ENCODE measurements at places on chromosomes 6 and 20. TPM values are rescaled to one million over a fixed set of nuclear protein-coding genes. Genes with fewer than 3 reads are reported as not detected.

CNR1 gene
- 0.66 TPM for total RNA-seq

GTF3C6 gene
- 102 TPM for total RNA-seq

PRR18 gene
- not detected for total RNA-seq

FILIP1 gene
- total RNA-seq, result 173 TPM

PBOV1 gene
- total RNA-seq, result not detected

HLA-DRB5 gene
- 14.3 TPM for total RNA-seq

THBS2 gene
- 6.9 TPM for total RNA-seq

ADGRG6 gene
- 3.6 TPM for total RNA-seq

RBBP8NL gene
- not detected for total RNA-seq

KIF3B gene
- total RNA-seq, result 9.9 TPM

PTCRA gene
- not detected for total RNA-seq

REV3L gene
- total RNA-seq, result 12.5 TPM

TP53TG5 gene
- 0.80 TPM for total RNA-seq

HLA-DMA gene
- 15.8 TPM for total RNA-seq

ORC3 gene
- 20.5 TPM for total RNA-seq

C2 gene
- total RNA-seq, result 9.7 TPM

CARMIL1 gene
- total RNA-seq, result 8.4 TPM

LPIN3 gene
- 19.9 TPM for total RNA-seq

KIAA1755 gene
- total RNA-seq, result 7.1 TPM

LY6G5C gene
- total RNA-seq, result 1.5 TPM

GJA10 gene
- total RNA-seq, result not detected

RNF39 gene
- not detected for total RNA-seq

OLIG3 gene
- not detected for total RNA-seq

PROKR2 gene
- total RNA-seq, result not detected

RREB1 gene
- 33.3 TPM for total RNA-seq

CENPW gene
- 1.2 TPM for total RNA-seq

SAPCD1 gene
- total RNA-seq, result not detected

PLCB1 gene
- 6.0 TPM for total RNA-seq

ECT2L gene
- 1.6 TPM for total RNA-seq

EPB41L1 gene
- 14.6 TPM for total RNA-seq

MEP1A gene
- total RNA-seq, result not detected

KLHDC3 gene
- total RNA-seq, result 108 TPM

OTOR gene
- total RNA-seq, result not detected

C20orf141 gene
- total RNA-seq, result not detected

CALHM5 gene
- 2.1 TPM for total RNA-seq

ULBP3 gene
- 0.99 TPM for total RNA-seq

OPRM1 gene
- total RNA-seq, result not detected

KHDRBS2 gene
- total RNA-seq, result not detected

RAB23 gene
- 10.9 TPM for total RNA-seq

NANP gene
- 2.7 TPM for total RNA-seq

FOXS1 gene
- 1.6 TPM for total RNA-seq

DIDO1 gene
- 37.0 TPM for total RNA-seq

DLK2 gene
- total RNA-seq, result 3.3 TPM

RAB5IF gene
- 56.5 TPM for total RNA-seq

HSPA12B gene
- 12.5 TPM for total RNA-seq

RALGAPA2 gene
- total RNA-seq, result 21.0 TPM

PRND gene
- total RNA-seq, result not detected

HTR1B gene
- not detected for total RNA-seq

GMEB2 gene
- 5.3 TPM for total RNA-seq

SYNDIG1 gene
- total RNA-seq, result 21.4 TPM

Data from left ventricle myocardium inferior (tissue), 1 donor.